ENCODE measurements at places on chromosomes 12 and 14. TPM values are rescaled to one million over a fixed set of nuclear protein-coding genes. Genes with fewer than 3 reads are reported as not detected.

The DPY19L2 gene
- 2.7 TPM for total RNA-seq

- H3K4me1 ChIP-seq: peaks cover 22% of the 10 kb centered on the region
- DNase-seq: peak; percentile 87
- H3K27ac ChIP-seq: no peak overlapping the region
- no peaks in the 10 kb centered on the region for H3K27me3 ChIP-seq
- no peak overlapping the region for H3K4me3 ChIP-seq
- H3K36me3 ChIP-seq: no peaks in the 10 kb centered on the region
Measured at GRCh38 chr14:72736308-72736707, 157.6 kb downstream of the DPF3 start.

The OR11H6 gene
- not detected for total RNA-seq

DNA sequence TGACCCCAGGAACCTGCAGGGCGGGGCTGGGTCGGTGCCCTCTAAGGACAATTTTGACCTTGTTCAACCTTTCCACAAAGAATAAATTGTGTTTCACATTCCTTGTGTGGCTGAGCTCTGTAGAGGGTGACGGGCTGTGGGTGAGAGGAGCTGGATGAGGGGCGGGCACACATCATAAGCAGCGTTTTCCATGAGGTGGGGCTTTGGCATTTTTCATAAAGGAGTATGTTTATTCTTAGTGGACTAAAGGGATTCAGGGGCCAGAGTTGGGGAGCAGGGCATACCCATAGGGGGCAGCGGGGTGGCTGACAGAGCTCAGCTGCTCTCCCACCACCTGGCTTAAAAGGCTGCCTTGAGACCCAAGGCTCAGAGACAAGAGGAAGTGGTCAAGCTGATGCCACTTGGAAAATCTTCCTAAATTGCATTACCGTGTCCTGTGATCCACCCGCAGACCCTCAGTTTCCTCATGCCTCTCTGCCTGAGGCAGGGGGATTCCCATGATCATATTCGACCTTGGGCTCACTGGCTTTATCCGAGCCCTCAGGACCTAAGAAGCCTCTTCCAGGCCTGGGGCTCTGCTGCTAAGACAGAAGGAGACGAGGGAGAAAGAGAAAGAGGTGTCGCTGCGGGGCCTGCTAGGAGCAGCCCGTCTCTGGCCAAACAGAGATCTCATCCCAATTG is 11.4 kb downstream of the MMP14 start:
- no peak overlapping the region for H3K4me3 ChIP-seq
- peak; percentile 93 for DNase-seq
- H3K4me1 ChIP-seq: peaks cover 76% of the 10 kb centered on the region
- H3K27me3 ChIP-seq: no peaks in the 10 kb centered on the region
- peaks cover 45% of the 10 kb centered on the region for H3K36me3 ChIP-seq
- peak overlapping the region; percentile 100 for H3K27ac ChIP-seq

DNA sequence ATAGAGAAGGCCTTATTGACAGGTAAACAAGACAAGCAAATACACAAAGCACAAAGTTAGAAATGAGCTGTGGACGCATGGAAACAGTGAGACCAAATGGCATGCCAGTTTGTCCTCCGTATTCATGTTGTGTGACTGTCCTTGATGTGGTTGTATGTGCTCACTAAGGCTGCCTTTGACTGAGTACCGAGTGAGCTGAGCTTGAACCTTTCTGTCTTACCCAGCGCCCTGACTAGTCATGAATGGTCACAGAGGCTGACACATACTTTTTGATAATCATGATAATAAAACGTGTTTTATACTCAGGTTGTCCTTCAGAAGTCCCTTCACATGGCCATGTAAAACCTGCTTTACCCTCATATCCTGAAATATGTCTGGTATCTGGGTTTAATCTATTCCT is 553 bp upstream of the CATSPERB start:
- peaks cover 7% of the 10 kb centered on the region for H3K27me3 ChIP-seq
- peaks cover 5% of the 10 kb centered on the region for H3K4me1 ChIP-seq
- no peak overlapping the region for H3K4me3 ChIP-seq
- DNase-seq: no peak

GRCh38 chr12:52573306-52573705 is 337 bp downstream of the KRT74 start:
- no peaks in the 10 kb centered on the region for H3K4me1 ChIP-seq
- no peak overlapping the region for H3K4me3 ChIP-seq
- H3K36me3 ChIP-seq: no peaks in the 10 kb centered on the region
- H3K27ac ChIP-seq: no peak overlapping the region

- H3K27me3 ChIP-seq: no peaks in the 10 kb centered on the region
- H3K27ac ChIP-seq: no peak overlapping the region
- H3K36me3 ChIP-seq: no peaks in the 10 kb centered on the region
- no peak overlapping the region for H3K4me3 ChIP-seq
Measured at GRCh38 chr12:131589221-131589897, 121.5 kb upstream of the SFSWAP start.

- H3K4me1 ChIP-seq: no peaks in the 10 kb centered on the region
- no peaks in the 10 kb centered on the region for H3K36me3 ChIP-seq
- H3K27me3 ChIP-seq: no peaks in the 10 kb centered on the region
- no peak overlapping the region for H3K27ac ChIP-seq
Measured at GRCh38 chr12:9022592-9022991, 33.2 kb downstream of the KLRG1 start.

DNA sequence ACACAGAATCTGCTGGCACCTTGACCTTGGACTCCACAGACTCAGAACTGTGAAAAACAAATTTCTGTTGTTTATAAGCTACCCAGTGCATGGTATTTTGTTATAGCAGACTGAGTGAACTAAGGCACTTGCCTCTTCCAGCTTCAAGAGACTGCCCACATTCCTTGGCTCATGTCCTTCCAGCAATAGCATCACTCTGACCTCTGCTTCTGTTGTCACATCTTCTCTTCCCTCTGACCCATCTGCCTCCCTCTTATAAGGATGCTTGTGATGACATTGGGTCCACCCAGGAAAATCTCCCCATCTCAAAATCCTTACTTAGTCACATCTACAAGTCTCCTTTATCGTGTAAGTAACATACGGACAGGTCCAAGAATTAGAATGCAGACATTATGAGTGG is 200.4 kb downstream of the PIK3C2G start:
- H3K4me1 ChIP-seq: peaks cover 10% of the 10 kb centered on the region
- no peaks in the 10 kb centered on the region for H3K27me3 ChIP-seq
- H3K36me3 ChIP-seq: no peaks in the 10 kb centered on the region

DNA sequence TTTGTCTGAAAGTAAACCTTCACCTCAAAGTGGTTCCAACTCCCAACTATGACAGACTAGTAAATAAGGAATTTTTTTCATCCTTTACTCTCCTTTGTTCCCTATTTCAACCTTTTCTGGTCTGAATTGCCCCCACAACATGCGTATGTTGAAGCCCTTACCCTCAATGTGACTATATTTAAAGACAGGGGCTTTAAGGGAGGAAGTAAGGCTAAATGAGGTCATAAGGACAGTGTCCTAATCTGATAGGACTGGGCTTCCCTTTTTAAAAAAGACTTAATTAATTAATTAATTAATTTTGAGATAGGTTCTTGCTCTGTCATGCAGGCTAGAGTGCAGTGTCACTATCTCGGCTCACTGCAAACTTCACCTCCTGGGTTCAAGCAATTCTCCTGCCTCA is 86.3 kb downstream of the VCPKMT start:
- H3K27me3 ChIP-seq: no peaks in the 10 kb centered on the region
- no peak overlapping the region for H3K27ac ChIP-seq
- H3K4me3 ChIP-seq: no peak overlapping the region
- no peak for DNase-seq

DNA sequence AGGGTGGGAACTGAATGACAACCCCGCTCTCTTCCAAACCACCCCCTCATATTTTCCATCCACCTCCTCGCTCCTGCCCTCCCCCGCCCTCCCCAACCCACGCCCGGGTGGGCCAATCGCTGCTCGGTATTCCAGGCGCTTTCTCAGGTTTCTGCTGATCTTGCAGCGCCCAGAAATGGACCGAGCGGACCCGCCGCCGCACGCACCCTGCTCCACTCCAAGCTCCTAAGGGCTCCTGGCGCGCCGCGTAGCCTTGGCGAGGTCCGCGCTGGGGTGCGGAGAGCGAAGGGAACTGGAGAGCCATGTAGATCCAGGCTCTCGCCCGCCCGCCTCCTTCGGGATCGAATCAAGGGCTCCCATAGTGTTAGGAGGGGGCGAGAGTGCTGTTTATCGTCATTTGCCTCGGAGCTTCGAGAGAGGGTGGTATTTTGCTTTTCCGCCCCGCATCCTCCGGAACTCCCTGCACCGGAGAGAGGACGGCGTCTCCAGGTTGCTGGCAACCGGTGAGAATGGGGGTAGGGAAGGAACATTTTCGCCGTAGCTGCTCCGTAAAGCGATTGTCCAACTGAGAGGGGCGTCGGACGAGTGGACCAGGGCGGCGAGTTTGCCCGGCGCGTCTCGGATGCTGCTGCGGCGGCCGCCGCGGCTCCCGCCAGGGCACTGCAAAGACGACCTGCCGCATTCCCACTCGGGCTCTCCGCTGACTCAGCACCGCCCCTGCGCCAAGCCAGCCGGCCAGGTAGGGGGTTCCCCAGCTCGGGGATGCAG is at the start of gene KCNA1:
KCNA1 (plus strand) TSS at position 172 of the 768 bp plus-strand sequence. CDS start 1,474 bp downstream, outside the sequence.
- H3K27ac ChIP-seq: no peak within 1 kb of the TSS
- no peaks in the 10 kb centered on the region for H3K4me1 ChIP-seq
- H3K27me3 ChIP-seq: peaks cover 39% of the 10 kb centered on the region
- no peaks in the 10 kb centered on the region for H3K36me3 ChIP-seq
- DNase-seq: peak; percentile 67
- H3K4me3 ChIP-seq: peak within 1 kb of the TSS; percentile 42

DNA sequence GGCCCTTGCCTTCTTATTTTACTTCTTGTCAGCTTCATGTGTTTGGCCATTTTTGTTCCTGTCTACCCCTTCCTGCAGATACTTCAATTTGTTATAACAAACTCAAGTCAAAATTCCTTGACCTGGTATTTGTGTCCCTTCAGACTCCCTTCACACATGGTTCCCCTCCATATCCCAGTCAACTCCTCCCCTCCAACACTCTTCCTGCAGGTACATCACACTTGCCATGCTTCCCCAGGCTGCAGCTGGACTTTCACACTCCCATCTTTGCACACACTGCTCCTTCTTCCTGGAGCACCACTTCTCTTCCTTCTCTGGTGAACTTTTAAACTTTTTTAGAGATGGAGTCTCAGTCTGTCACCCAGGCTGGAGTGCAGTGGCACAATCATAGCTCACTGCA is 18.9 kb upstream of the FIGNL2 start:
- H3K27me3 ChIP-seq: peaks cover 23% of the 10 kb centered on the region
- H3K27ac ChIP-seq: no peak overlapping the region
- peaks cover 12% of the 10 kb centered on the region for H3K4me1 ChIP-seq
- DNase-seq: peak; percentile 37

The PPP2R5C gene
- 101 TPM for total RNA-seq

DNA sequence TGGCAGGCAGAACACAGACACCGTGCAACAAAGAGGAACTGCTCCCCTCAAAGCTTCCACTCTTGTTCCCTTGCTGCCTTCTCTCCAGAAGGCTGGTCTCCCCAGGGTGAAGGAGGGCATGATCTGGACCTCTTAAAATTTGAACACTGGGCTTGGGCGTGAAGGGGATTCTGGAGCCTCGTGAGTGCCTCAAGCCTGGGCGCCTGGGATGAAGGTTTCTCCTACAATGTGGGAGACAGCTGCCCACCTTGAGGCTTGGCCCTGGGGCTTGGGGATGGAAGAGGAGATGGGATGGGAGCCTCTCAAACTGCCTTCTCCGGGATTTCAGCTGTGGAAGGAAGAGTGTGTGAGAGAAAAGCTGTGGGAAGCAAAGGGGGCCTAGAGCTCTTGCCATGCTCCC is 7.8 kb upstream of the RIN3 start:
- H3K4me3 ChIP-seq: no peak overlapping the region
- DNase-seq: no peak
- H3K27me3 ChIP-seq: no peaks in the 10 kb centered on the region
- peaks cover 39% of the 10 kb centered on the region for H3K4me1 ChIP-seq
- no peak overlapping the region for H3K27ac ChIP-seq
- no peaks in the 10 kb centered on the region for H3K36me3 ChIP-seq

DNA sequence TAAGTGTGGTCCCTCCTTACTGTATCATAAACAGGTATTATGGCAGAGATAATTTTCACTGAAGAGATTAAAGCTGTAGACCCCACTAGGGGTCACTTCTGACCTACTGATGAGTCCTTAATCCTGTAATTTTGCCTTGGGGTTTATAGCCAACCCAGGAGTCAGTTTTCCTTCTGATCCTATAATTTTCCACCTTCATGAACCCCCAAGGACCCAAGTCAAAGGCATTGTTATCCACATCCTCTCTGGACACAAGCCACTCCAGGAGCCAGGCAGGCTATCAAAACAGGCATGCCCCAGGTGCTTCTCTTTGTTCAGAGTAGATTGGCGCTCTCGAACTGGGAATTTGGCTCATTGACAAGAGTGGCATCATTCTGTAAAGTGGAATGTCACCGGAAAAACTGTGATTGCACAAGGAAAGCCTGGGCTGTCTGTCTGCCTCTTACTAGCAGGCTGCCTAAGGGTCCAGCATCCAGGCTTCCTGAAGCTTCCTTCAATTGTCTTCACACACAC is 1523.2 kb upstream of the FLRT2 start:
- DNase-seq: peak; percentile 35
- no peaks in the 10 kb centered on the region for H3K27me3 ChIP-seq
- H3K27ac ChIP-seq: no peak overlapping the region
- H3K36me3 ChIP-seq: no peaks in the 10 kb centered on the region
- H3K4me3 ChIP-seq: no peak overlapping the region

DNA sequence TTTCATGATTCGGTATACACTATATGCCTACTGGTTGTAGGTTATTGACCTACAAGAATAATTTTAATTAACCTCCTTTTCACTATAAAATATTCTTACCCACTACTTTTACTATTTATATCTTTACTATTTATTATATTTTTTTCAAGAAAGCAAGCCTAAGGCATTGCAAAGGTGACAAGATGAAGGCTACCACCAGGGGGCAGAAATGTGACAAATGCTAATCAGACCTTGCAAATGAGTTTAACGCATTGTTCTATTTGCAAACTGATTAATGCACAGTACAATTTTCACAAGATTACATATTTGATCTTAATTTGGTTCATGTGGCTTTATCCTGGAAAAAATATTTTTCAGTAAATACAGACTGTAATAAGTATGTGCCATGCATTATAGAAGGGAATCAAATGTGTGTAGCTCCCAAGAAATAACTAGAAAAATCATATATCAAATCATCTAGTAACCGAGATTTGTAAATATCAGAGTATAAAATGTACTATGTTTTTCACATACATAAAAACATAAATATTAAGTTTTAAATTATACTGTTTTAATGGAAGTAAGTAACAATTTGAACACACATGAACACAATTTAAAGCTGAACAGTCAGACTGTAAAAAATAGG is 107.0 kb downstream of the ADAMTS20 start:
- no peaks in the 10 kb centered on the region for H3K27me3 ChIP-seq
- no peak overlapping the region for H3K4me3 ChIP-seq
- no peaks in the 10 kb centered on the region for H3K36me3 ChIP-seq
- no peak for DNase-seq
